Suprapubic skin (tissue), 4 donors: ENCODE measurements at places on chromosomes 2 and 18. TPM values are rescaled to one million over a fixed set of nuclear protein-coding genes. Genes with fewer than 3 reads are reported as not detected.

The KCNK3 gene
- 1.2 TPM for total RNA-seq

The MPP4 gene
- not detected for total RNA-seq

GRCh38 chr2:241798631-241799521, 10.1 kb upstream of the NEU4 start:
- no peak for DNase-seq

DNA sequence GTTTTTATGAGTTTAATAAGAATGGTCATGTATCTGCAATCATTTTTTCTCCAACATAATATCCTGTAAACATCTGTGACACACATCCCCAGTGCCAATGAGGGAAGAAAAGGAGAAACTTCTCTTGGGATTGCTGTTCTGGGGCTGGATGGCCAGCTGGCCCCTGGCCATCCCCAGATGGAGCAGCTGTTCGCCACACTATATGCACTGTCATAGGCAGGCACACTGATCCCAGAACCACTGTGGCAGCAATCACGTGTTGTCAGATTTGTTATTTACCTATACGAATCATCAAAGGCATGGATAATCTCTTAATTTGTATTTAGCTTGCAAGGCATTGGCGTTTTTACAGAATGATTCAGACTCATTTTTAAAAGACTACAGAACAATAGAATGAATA, 167.6 kb upstream of the ACAA2 start:
- DNase-seq, result no peak

GRCh38 chr2:151933266-151933804, 105.1 kb upstream of the ARL5A start:
- no peak for DNase-seq

- no peak for DNase-seq
Measured at GRCh38 chr2:204000446-204000845, 63.9 kb downstream of the ICOS start.

GRCh38 chr2:137467246-137467862, 496.9 kb upstream of the HNMT start:
- no peak for DNase-seq

- DNase-seq, result no peak
Measured at GRCh38 chr2:180978903-180979748, 1.3 kb upstream of the UBE2E3 start.

GRCh38 chr18:42606886-42607495, 508.5 kb downstream of the RIT2 start:
- no peak for DNase-seq

- no peak for DNase-seq
Measured at GRCh38 chr2:239388236-239389151, 12.3 kb downstream of the HDAC4 start.
